ENCODE measurements at places on chromosomes 2 and 18.

- no peak for DNase-seq
Observed at GRCh38 chr2:1715184-1716013, 28.9 kb downstream of the PXDN start.

- no peak for DNase-seq
Observed at GRCh38 chr2:121710470-121711170, 26.1 kb downstream of the NIFK start.

GRCh38 chr2:76668279-76668678, 853.9 kb downstream of the LRRTM4 start:
- DNase-seq, result no peak

DNA sequence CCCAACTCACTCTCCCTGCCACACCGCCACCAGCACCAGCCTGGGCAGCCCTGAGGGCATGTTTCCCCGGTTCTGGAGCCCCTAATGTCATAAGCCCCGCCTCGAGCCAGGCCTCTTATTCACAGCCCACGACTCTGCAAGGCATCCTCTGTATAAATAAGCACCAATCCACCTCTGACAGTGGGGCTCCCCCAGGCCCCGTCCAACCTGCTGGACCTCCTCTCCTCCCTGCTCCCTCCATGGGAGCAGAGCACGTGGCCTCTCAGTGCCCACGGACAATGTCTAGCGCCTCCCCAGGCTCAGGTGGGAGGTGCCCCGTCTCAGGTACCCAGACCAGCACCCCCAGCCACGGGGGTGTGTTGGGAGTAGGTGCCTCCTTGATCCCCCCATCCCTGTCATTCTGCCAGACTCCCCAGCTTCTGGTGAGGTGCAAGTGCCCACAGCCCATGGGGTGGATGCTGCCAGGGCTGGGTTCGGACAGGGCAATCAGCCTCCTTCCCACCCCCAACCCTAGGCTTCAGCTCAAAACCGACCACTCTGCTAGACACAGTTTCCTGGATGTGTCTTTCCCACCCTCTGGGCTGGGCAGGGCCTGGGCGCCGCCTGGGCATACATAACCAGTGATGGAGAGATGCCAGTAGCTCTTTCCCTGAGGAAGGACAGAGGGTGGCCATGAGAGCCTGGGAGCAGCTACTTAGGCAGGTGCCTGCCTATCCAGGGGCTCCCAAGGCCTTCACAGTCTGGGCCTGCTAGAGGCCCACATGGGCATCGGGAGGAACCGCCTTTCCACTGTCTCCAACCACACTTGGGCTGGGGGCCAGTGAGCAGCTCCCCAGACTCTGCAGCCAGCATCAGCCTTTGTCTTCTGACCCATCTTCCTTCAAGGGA, 1.6 kb upstream of the ADRA2B start:
- no peak for DNase-seq

DNA sequence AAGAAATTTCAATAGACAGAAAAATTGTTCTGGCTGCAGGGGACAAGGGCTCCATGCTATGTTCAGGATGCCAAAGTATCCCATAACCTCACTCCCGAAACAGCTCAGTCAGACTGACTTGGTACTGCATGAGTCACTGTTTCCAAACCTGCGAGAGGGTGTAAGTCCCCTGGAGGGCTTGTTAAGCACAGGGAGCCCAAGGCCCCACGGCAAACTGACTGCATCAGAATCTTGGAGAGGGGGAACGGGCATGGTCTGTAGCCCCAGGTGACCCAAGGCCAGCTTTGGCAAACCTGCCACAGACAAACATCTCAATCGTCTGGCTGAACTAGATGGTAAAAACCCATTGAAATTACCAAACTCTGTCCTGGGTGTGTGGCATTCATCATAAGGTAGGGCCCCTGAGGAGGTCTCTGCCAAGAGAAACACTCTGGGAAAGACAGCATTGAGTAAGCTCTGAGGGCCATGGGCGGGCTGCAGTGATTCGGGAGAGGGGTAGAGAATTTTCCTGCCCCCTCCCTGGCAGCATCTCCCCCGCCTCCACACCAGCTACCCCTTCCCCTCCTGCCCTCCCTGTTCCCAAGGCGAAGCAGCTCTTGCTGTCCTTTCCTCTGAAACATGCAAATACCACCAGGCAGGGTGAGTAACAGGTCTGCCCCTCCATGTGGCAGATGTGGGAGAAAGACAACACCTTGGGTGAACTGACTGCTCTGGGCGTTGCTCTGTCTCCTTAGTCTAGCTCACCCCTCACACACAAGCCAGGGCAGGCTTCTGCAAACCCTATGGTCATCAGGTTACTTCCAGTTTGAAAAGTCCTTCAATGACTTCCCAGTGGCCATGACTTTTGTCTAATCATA, 274.7 kb upstream of the SIX2 start:
- no peak for DNase-seq

Measured in T-helper 9 cell (primary cell).